ENCODE measurements at places on chromosomes 12 and 14.

DNA sequence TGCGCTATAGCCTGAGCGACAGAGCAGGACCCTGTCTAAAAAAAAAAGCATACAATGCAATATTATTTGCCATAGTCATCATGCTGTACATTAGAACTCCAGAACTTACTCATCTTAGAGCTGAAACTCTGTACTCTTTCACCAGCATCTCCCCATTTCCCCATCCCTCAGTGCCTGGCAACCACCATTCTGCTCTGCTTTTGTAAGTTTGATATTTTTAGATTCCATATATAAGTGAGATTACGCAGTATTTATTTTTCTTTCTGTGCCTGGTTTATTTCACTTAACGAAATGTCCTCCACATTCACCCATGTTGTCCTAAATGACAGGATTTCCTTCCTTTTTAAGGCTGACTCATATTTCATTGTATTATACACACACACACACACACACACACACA lies 121.8 kb downstream of the BBS10 start:
- DNase-seq, result no peak

DNA sequence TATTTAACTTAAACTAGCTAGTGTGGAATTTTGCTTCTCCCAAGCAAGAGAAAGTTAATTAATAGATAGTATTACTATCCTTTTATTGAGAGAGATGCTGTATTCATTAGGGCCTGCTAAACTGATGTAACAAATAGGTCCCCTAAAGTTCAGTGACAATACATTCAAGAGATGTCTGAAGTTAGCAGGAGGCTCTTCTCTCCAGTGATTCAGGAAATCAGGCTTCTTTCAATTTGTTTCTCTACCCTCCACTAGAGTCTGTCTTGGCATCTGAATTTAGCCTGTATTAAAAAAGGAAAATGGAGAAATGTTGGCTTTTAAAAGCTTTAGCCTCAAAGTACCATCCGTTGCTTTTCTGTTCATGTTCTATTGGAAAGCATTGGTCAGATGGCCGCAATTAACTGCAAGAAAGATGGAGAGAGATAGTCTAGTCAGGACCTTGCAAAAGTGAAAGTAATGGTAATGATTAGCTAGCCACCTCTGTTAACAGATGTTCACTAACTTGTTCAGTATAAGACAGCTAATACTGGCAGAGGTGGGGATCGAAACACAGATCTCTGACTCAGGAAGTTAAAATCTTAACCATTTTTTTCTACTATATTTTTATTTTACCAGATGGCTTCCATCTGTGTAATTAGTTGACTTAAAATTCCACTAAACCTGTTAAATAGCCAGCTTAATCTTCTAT lies 786.8 kb downstream of the TMTC2 start:
- DNase-seq, result no peak

DNA sequence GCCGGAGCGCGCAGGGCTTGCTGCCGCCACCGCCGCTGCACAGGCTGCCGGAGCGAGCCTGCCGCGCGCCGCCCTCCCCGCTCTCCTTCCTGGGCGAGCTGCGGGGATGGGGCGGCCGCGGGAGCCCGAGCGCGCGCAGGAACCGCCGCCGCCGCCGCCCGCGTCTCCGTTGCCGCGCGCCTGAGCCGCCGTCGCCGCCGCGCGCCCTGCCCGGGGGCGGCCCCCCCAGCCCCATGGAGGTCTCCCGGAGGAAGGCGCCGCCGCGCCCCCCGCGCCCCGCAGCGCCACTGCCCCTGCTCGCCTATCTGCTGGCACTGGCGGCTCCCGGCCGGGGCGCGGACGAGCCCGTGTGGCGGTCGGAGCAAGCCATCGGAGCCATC lies 352 bp downstream of the PLXNC1 start:
- DNase-seq, result no peak

DNA sequence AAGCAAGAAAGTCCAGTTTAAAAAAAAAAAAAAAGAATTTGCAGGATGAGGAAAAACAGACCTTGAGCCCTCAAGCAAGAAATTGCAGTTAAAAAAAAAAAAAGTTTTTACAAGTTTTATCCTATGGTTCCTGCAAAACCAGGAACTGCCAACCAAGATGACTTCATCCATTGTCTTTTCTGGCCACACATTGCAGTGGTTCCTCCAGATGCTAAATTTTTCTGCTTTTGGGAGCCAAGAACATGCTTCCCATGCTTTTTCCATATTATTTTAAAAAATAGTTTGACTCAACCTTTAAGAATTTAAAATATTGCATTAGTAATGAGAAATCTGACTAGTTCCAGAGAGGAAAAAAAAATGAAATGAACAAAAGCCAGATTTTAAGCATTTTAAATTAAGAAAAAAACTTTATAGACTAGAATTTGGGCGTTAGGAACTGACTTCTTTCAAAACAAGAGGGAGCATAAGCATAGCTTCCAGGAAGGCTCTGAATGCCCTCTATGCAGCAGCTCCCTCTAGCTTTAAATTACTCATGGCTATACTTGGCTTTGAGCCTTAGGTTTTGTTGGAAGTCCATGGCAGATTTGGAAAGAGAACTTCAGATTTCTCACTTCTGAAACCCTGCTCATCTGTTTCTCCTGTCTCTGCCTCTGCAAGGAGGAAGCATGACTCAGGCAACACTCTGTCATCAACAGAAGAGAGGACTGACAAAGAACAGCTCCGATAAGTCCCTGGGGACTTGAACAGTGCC lies 124.5 kb downstream of the GPR65 start:
- DNase-seq, result no peak

DNA sequence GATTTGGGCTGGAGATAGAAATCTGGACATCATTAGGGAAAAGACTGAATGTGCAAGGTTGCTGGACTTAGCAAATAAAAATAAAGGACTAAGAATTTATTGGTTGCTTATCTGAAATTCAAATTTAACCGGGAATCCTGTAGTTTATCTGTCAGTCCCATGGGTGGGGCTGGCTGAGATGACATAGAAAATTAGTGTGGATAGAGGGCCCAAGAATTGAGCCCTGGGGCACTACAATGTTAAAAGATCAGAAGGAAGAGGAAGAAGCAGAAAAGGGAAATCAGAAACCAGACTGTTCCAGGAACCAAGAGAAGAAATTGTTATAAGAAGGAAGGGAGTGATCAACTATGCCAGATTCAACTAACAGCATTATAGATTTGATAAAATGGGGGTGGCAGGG lies 96.7 kb upstream of the CCDC196 start:
- no peak for DNase-seq

GRCh38 chr12:9391815-9392214 lies 183.6 kb upstream of the PZP start:
- DNase-seq, result no peak

DNA sequence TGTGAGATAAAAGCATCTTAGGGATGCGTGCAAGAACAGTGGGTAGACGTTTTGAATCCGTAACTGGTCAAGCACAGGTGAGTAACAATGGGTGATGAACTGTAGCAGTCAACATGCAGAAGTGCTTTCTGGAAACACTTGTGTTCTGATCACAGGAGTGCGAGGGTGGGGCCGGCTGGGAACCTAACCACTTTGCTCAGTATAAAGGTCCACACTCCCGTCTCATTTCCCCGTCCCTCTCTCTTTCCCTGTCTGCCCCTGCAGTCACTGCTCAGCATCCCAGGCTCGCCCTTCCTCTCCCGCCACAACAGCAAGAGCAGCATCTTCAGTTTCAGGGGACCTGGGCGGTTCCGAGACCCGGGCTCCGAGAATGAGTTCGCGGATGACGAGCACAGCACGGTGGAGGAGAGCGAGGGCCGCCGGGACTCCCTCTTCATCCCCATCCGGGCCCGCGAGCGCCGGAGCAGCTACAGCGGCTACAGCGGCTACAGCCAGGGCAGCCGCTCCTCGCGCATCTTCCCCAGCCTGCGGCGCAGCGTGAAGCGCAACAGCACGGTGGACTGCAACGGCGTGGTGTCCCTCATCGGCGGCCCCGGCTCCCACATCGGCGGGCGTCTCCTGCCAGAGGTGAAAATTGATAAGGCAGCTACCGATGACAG lies 127.1 kb downstream of the FIGNL2 start:
- no peak for DNase-seq

GRCh38 chr12:54890339-54890738 lies 36.0 kb downstream of the MUCL1 start:
- DNase-seq, result peak; percentile 43

DNA sequence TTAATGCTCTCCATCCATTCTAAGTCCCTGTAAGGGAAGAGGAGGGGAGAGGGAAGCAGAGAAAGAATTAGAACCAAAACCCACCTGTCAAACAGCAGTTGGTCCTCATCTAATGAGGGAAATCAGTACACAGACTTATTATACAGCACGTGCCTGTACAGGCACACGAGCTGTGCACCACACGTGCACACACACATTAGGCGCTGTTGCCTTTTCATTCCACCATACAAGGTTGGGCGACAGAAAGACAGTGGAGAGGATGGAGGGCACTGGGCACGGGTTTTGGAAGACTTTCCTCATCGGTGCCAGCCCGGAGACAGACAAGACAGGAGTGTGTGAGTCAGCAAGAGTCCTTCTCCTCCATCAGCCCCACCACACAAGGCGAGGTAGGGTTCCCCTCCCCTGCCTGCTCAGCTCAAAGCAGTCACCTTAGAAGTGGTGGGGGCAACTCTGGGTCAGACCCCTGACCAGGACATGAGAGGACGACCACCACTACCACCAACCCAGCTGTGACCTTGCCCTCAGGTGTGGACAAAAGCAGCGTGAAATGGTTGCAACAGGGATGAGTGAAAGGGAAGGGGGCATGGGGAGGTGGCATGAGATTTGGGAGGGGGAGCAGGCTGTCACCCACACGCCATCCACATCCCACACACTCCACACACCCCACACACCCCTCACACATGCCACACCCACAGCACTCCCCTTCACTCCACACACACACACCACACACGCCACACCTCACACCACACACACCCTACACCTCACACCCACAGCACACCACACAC lies 80.7 kb downstream of the ACTN1 start:
- no peak for DNase-seq

DNA sequence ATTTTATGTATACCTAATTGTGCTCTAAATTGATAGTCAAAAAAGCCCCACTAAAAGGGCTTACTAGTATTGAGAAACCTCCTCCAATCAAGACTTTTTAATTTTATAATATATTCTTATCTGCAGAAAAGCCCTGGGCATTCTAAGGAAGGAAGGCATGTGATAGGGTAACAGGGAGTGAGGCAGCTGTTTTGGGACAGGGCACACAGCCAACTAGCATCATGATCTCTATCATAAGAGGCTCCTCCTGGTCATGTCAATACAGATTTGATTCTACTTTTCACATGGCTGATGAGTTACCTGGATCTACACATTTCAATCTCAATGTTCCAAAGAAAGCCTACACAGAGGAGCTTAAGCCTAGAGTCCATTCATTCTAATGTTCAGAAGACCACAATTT lies 9.1 kb downstream of the ADAM20 start:
- no peak for DNase-seq

DNA sequence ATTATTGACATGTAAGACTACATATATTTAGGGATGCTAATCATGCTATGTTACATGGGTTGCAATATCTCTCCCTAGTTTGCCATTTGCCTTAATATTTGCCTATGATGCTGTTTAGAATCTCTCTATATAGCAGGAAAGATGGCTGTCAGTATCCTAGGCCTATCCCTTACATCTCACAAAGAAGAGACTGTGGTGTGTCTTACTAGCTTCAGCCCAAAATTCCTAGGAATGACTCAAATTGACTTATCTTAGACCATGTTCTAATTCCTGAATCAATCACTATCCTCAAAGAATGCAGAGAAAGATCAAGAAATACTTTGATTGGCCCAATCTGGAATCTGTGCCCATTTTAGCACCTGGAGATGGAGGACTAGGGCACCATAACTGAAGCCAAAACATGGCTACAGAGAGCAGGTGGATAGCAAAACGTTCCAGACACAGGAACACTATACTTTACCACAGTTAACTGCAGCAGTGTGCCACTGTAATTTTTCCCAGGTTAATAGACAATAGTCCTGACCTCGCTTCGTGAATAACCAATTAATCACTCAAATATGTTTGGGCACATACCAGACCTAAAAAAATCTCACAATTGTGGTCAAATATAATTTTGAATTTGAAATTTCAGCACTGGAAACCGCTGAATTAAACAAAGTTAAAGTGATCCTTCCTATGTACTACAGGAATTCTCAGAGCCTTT lies 32.7 kb upstream of the GLIPR1 start:
- no peak for DNase-seq

GRCh38 chr14:30928462-30928861 lies 54.1 kb downstream of the COCH start:
- no peak for DNase-seq

DNA sequence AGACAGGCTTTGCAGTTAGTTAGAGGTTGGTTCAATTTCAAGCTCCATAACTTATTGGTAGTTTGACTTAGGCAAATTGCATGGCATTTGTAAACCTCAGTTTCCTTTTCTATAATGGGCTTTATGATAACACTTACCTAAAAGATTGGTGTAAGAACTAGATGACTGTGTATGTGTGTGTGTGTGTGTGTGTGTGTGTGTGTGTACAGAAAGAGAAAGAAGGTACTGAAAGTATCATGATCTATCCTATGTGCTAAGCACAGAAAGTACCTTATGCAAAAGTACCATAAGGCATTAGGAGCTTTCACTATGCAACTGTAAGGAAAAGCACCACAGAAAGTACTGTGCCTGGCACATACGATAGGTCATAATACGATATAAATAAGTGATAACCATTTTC lies 304.3 kb upstream of the KITLG start:
- no peak for DNase-seq

GRCh38 chr12:53252349-53252916 lies 15.7 kb upstream of the ESPL1 start:
- DNase-seq, result peak; percentile 66

DNA sequence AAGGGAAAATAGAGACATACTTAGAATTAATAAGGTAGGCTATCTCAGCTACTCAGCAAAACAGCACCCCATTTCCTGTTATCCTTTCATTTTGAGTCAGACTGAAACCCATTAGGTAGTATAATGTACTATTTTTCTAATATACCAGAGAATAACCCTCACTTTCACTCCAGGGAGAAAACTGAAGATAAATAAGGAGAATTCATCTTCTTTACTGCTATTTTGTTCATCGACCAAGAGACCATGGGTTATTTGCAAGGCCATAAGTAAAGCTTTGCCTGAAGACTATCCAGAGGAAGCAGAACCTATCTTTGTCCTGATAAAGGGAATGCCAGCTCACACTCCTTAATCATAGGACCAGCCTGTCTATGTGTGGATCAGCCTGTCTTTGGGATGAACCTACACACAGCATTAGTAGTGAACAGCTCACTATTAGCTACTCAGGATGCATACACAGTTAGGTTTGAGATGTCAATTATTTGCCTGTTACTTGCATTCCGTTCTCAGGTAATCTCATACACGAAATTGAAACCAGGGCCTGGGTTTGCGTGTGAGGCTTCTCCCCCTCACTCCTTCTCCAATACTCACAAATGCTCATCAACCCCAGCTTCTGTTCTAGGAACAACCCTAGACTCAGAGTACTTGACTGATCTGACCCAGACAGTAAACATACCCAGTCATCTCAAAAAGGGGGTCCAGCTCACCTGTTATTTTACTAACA lies 124.4 kb downstream of the DAD1 start:
- no peak for DNase-seq

All from NCI-H1417 (cell line).